ENCODE measurements at places on chromosomes 12 and 14.

DNA sequence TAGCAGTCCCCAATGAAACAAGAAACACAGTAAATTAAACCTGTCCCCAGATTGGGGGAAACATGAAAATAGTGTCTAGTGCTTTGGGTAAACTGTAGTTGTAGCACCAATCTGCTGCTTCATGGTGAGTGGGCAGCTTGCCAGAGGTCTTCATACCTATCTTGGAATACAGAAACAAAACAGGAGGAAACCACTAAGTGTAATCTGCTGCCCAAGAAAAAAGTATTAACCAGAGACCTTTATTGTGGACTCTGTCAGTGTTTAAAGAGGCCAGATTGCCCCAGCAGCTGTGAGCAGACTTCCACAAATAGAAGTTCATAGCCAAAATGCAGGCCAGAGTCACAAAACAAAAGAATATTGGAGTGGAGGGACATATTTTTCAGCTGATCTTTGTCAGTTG is 2.3 kb downstream of the ISCU start:
- DNase-seq: no peak

DNA sequence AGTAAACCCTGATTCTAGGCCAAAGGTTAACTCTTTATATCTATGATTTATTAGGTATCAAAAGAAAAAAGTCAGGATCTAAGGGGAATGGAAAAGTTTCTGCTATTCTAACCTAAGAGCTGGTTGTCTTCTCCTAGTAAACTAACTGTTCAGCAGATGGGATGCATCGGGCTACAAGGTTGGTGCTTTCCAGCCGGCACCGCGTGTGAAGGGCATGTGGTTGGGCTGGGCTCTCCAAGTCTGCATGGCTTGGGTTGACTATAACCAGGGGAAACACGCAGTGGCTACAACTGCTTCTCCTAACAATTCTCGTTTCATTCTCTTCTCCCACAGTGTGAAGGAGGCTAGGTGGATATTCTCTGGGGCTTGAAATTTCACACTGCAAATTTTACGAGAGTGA is 354.5 kb downstream of the APAF1 start:
- no peak for DNase-seq

DNA sequence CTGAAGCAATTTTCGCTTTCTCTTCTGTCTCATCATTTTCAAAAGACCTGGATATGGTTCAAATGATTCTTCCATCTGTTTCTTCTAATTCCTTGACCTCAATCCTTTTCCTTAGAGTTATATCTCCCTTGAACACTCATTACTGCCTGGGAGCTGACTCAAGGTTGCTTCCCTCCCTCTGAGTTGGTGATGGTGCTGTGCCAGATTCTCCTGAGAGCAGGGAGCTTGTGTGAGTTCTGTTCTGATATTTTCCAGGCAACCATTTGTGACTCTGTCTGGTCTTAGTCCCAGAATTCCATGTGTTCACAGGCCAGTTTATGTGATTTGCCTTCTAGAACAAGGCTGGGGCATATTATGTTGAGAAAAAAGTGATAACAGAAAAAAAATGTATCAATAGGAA is 505.1 kb upstream of the SYT1 start:
- no peak for DNase-seq

- no peak for DNase-seq
These were observed 340.1 kb downstream of the GLT1D1 start for GRCh38 chr12:129193263-129193871.

DNA sequence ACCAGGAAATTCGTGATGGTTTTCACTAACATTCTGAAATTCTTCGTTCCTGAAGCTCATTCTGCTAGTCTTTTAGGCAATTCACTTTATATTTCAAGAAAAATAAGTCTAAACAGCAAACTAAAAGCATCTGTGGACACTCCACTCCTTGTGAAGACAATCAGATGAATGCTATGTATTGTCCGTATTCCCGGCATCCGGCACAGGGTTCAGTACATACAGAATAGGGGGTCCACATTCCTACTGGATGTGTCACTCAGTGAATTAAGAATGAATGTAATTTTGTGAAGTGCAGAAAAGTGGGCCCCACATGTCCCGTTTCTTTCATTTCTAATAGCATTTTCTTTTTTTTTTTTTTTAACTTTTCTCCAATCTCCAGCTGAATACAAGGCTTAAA is 241.3 kb downstream of the GRIN2B start:
- no peak for DNase-seq

GRCh38 chr12:61137677-61138414 is 1122.4 kb upstream of the USP15 start:
- no peak for DNase-seq

GRCh38 chr14:96221109-96221650 is 16.5 kb downstream of the BDKRB2 start:
- DNase-seq: no peak

DNA sequence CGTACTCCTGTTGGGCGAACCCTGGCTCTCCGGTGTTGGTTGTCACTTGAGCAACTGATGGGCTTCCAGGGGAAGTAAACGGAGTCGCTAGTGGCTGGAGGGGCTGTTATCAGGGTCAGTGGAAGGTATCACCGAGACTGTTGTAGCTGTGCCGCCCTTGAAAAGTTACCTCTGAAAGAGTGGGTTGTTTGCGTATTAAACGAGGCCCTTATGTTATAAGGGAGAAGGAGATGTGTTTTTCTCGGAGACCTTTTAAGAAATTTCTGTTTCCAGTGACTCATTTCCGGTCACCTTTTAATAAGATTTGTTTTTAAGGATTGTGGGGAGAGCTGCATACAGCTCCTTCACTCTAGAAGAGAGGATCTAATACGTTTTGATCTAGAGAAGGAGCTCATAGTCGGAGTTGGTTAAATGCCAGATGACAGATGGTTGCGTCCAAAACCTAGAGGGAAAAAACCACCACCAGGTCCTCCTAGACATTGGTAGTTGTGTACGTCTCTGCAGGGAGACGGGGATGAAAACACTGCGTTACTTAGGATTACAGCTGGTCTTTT is 750 bp upstream of the DBX2 start:
- no peak for DNase-seq

DNA sequence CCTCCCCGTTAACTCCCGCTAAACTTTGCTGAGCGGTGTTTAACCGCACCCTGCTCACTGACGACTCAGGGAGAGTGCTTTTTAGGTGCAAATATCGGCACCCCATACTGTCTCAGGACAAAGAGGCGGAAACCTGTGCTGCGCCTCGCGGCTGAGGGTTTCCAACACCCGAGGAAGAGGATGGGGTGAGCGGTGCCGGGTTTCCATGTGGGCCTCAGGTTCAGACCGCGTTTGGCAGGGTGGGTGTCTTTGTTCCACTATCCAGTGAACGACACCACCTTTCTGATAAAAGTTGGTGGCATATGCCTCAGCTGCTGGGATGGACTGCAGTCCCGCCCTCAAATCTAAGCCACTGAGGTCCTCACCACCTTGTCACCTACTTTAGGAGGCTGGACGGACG is 3.0 kb downstream of the RFLNA start:
- DNase-seq: no peak

GRCh38 chr12:75892731-75893408 is 138.7 kb downstream of the PHLDA1 start:
- no peak for DNase-seq

- no peak for DNase-seq
These were observed 187.6 kb downstream of the DICER1 start for GRCh38 chr14:94969766-94970165.

DNA sequence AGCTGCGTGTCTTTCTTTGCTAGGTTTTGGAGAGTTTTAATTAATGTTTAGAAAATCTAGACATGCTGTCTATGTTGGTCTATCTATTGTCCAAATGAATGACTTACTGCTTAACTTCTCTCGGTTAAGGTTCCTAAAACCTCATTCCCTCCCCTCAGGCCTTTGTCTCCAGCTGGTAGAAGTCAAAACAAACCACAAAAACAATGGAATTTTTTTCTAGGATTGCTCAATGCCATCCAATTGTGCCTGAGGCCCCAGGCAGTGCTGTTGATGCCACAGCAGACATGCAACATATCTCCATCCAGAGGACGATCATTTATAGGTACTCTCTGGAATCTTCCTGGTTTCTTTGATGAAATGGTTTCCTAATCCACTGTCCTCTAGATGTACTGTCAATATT is 448.2 kb upstream of the TBX3 start:
- DNase-seq: no peak

DNA sequence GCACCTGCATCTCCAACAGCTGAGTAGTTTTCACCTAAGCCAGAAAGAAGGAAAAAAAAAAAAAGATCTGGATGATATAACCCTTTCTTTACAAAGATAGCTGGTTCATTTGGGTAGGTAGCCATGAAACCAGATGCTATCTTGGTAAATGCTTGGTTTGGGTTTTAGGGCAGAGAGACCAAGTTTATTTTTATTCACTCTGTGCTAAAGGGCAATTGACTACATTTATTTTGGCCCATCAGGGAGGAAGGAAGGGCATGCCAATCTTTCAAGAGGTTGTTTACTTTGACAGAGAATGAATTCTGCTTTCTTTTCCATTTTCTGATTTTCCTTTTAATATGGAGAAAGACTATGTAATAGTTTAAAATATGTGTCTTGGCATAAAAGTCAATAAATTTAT is 91.0 kb downstream of the NTN4 start:
- DNase-seq: no peak

- DNase-seq: no peak
These were observed 19.7 kb downstream of the MARK3 start for GRCh38 chr14:103404920-103405319.

GRCh38 chr14:68667313-68667791 is 125.5 kb downstream of the ZFP36L1 start:
- DNase-seq: no peak

GRCh38 chr14:71638523-71639196 is 293.6 kb upstream of the RGS6 start:
- DNase-seq: no peak

- DNase-seq: no peak
These were observed 6.3 kb downstream of the FLRT2 start for GRCh38 chr14:85535991-85536832.

- DNase-seq: no peak
These were observed 408.5 kb upstream of the DCN start for GRCh38 chr12:91590966-91591638.

- no peak for DNase-seq
These were observed 25.3 kb downstream of the JDP2 start for GRCh38 chr14:75452900-75453816.

GRCh38 chr14:43778570-43778936 is 728.5 kb downstream of the FSCB start:
- no peak for DNase-seq

DNA sequence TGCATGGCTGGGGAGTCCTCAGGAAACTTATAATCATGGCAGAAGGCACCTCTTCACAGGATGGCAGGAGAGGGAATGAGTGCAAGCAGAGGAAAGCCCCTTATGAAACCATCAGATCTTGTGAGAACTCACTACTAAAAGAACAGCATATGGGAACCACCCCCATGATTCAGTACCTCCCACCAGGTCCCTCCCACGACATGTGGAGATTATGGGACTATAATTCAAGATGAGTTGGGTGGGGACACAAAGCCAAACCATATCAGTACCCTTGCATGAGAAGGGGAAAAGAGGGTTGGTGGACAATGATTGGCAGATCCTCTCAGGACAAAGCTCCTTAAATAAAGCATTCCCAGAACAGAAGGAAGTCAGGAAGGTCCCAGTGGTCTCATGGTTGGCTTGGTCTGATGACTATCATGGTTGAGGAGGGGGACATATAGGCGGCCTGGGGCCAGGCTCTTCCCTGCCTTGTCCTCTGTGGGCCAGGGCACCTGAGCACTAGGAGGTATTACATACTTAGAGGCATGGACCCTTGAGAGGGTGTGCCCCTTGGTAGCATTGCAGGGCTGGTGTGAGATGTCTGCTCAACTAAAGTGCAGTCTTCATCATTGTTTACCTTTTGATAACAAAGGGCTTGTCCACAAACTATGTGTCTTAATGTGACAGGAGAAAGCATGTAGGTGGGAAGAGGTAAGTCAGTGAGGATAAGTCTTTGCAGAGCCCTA is 22.2 kb downstream of the HSD17B6 start:
- DNase-seq: no peak

DNA sequence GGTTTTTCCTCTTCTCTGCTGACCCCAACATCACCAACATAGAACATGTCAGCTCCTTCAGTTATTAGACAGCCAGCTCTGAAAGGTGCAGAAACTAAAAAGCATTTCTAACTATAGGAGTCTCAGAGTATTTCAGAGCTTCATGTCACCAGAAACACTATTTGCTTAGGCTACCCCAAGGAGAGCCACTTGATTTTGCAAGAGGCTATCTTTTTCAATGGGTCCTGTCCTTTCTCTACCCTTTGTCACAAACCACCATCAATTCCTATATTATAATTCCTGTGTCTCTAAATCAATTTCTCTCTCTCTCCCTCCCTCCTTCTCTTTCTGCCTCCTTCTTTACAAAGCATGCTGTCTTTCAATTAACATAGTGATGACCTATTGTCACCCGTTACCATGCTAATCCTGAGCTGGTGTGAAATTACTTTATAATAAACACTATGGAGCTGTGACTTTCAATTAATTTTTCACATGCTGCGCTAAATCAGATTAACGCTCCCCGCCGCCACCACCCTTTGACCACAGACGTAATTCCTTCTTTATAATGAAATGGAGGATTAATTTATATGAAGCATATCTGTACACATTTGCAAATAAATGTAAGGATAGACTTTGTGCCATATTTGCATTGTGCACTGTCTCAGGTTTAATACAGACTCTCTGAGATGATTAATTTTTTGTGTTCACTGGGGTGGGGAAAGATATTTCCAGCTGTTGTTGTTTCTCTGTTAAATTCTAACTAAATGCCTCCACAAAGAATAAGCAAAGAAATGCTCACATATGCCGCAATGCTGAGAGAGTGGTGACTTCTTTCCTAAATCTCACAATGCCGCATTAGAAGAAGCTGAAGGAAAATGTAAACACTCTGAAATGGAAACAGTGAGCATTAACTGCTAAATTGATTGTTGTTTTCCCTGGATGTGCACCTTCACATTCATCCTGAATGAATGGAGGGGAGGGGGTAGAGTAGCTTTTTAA is 418.6 kb downstream of the PDZRN4 start:
- no peak for DNase-seq

DNA sequence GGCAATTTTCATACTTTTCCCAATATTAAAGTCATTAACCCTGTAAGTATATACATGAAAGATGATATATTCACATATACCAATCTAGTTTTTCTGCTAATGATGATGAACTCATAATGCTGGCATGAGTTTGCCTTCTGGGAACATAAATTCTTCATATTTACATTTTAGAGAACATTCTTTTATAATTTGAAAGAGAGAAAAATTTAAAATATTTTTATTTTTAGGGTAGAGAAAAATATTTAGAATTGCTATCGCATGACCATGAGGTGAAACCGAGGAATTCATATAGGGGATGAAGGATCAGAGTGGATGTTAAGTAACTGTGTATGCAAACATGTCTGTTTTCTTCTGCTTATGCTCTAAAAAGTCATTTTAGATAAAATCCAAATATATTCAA is 825.3 kb upstream of the FLRT2 start:
- no peak for DNase-seq

GRCh38 chr14:24093207-24093900 is 757 bp upstream of the PCK2 start:
- no peak for DNase-seq
